ENCODE measurements at places on chromosomes 12 and 14.

DNA sequence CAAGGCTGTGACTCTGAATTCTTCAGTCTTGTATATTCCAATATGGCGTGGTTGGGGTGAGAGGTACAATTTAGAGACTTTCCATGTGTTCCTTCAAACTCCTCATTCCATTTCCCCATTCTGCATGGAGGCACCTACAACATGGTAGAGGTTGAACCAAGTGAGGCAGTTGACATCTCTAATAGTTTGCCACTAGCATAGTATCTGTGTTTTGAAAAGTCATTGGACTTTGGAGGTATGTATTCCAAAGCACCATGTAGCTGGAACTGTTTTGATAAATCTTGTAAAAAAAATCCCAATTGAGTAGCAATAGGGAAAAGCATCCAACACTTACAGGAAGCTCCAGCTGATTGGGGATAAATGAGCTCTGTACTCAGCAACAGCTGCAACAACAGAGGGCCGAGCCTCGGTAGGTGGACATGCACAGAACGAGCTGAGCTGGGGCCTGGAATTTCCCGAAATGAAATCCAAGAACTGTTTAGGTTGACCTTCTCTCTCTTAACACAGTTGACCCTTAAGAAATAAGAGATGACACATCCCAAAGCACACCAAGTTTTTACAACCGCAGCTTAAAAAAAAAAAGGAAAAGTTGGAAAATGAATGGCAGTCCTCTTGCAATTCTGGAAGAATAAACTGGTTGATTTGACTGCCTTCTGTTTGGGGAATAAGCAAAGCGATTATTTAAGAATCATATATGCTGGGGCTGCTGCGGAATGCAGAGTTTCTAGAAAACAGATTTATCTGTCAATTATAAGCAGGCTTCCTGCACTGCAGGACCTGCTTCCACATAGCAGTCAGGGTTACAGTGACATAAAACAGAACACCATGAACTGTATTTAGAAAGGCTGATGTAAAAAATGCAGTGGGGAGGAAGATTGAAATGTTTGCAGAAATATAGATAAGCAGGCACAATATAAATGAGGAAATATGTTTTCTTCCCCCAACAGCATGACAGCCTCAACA, 194.6 kb upstream of the KRR1 start:
- DNase-seq: no peak

DNA sequence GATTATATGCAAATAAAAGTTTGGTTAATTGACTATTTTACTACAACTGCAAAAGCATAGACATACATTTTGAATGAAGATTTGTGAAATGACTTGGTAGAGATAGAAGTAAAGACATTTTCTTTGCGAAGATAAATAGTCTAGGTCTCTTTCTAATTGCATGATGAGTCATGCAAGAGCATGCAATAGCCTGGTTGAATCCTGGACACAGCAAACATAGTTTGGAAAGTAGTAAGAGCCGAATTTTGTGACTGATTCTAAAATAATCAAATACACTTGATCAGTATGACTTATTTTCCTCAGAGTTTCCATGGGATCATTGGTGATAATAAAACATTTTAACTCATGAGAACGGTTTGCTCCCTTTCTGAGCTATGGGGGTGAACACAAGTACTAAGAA, 27.7 kb upstream of the CAND1 start:
- no peak for DNase-seq

DNA sequence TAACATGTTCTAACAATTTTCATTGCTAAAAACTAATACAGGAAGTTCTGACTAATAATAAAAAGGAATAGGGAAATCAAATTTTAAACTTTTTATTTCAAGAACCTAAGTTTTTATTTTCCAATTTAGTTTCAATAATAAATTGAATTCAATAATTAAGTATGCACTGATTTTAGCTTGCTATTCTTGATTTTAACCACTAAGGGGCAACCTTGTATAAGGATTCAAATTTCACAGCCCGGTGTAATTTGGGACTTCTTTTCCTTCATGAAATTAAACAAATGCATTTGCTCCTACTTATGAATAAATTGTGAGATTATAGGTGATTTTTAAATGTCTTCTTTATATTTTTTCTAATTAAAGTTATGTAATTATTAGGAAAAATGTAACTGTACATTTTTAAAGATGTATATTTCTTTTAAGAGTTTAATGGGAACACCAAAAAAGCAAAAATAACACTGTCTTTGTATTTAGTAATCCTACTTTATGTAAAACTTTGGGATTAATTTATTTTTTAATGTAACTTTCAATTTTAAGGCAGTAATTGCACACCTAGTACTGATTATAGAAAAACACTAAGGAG, 241.4 kb upstream of the PDZRN4 start:
- DNase-seq: no peak

DNA sequence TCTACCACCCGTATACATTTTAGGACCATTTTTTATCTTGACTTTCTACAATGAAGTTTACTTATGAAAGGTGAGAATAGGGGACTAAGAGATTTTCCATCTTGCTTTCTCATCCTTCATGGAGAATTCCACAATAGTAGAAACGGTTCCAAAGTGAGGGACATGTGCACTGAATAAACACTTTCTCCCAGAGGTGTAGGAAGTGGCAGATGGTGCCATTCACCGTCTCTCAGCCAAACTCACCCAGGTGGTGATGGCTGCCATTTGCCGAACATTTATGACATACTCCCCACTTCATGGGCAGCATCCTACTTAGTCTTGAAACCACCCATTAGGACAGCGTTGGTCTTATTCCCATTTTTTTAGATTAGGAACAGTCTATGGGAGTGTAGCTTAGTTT, 540.5 kb downstream of the DIO2 start:
- DNase-seq: no peak

DNA sequence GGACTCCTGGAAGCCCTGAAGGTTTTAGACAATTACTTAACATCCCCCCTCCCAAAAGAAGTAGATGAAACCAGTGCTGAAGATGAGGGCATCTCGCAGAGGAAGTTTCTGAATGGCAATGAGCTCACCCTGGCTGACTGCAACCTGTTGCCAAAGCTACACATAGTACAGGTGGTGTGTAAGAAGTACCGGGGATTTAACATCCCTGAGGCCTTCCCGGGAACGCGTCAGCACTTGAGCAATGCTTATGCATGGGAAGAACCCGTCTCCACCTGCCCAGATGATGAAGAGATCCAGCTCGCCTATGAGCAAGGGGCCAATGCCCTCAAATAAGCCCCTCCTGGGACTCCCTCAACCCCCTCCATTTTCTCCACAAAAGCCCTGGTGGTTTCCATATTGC, 10.6 kb upstream of the SPPL3 start:
- DNase-seq: no peak

DNA sequence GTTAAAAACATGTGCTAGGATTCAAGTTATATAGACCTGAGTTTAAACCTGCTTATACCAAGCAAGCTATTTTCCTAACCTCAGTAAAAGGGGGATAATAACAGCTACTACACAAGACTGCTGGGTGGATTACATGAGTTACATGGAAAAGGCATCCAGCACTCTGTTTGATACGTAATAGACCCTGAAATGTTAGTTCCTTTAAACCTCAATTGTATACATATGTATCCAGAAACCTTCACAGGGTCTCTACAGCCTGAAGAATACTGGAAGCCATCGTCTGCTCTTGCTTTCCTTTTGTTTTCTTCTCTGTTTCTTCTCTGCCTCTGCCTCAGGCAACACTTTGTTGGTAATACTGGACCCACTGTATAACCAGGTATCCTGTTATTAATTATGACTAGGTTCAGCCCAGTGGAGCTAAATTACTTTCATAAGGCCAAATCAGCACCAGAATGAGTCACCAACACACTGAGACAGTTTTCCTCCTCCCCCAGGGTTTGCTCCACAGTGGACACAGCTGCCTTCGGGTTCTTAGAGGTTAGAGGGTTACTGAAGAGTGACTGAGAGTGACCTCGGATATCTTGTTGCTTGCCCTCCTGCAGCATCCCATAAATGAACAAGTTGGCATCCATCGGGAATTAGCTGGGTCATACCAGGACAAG, 127.1 kb downstream of the CAPZA3 start:
- DNase-seq: no peak

DNA sequence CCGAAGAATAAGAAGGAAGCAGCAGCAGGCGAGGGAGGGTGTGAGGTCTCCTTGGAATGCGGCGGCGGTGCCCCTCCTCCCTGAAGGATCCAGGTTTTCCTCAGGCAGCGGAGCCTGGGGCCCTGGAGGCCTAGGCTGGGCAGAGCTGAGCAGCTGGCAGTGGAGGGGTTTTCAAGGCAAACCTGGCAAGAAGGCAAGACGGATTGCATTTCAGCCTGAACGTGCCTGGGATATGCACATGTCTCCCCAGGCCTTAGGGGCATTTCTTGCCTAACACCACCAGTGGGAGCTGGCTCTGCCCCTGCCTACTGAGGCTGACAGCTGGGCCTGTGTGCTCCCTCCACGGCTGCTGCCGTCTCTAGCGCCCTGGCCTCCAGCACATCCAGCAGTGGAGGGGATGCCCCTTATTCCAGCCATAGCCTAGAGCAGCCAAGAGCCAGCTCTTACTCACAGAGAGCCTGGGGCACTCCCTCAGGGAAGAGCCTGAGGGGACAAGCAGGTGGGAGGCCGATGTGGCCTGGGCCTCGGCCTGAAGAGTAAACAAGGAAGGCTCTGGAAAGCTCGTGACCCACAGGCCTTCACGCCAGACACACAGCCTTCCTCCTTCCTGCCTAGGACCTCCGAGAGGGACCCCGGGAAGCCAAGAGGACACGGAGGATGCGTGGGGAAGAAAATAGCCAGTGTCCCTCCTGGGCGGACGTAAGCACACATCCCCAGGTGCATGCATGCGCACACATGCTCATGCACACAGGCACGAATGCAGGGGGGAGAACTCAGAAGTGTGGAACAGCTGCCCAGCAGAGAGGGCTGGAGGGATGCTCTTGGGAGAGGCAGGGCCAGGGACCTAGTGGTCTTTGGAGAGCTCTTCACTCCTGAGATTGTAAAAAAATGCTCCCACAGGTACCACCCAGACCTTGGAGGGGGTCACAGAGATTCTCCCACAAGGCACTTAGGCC, 23.0 kb upstream of the EIF2B2 start:
- no peak for DNase-seq

- DNase-seq: no peak
Measured at GRCh38 chr14:67517083-67517482, 16.0 kb upstream of the PLEKHH1 start.

- DNase-seq: no peak
Measured at GRCh38 chr12:89923091-89923490, 214.5 kb upstream of the ATP2B1 start.

GRCh38 chr12:92370828-92371227, 225.2 kb upstream of the BTG1 start:
- no peak for DNase-seq

- no peak for DNase-seq
Measured at GRCh38 chr12:131102991-131103668, 149.4 kb downstream of the ADGRD1 start.

DNA sequence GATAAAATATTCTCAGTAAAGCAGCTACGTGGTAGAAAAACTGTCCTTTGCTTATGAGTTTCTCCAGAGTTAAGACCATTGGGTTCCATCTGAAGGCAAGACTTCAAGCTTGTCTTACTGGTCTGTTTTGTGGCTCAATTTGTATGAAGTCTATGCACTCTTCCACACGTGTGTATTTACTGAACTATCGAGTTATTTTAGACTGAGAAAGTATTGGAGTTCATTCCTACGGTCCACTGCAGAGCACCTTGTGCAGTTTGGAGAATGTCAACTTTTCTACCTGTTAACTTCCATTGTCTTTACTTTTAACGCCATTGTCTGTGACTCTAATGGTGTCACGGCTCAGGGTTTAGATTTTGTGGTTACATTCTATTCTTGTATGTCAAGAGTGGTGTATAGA, 3.7 kb downstream of the HIF1A start:
- no peak for DNase-seq

DNA sequence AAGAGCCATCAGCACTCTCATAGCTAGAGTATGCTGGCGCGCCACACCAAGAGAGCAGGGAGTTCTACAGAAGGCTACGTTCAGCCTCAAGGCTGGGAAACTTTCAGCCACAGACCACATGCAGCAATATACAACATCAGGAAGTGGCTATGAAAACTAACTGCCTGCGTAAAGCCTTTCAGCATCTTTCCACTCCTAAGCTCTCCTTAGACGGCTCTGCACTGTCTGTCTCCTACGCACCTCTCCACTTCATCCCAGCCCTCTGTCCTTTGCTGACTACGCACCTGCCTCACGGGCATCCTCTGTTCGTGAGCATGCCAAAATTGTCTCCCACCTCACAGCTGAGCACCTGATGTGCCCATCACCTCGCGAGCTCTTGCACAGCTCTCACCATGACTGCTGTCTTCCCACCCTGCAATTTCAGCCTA, 9.7 kb downstream of the MPHOSPH9 start:
- no peak for DNase-seq

- no peak for DNase-seq
Measured at GRCh38 chr12:51484119-51484518, 59.5 kb downstream of the SLC4A8 start.

- no peak for DNase-seq
Measured at GRCh38 chr14:34165847-34166350, 215.0 kb upstream of the EGLN3 start.

DNA sequence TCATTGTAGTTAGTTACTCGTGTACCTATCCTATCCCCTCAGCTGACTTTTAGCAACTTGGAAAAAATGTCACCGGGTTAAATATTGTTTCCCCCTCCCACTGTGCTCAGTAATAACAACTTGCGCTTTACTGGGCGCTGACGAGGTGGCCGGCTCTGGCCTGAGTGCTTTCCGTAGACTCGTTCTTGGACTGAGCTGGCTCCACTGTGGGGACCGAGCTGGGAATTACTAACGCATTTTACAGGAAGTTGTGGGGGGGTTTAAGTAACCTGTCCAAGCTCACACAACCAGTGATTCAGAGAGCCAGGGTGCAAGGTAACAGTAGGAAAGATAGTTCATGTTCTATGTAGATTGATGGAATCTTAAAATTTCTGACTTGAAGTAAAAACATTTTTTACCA, 82.5 kb upstream of the KICS2 start:
- no peak for DNase-seq

- no peak for DNase-seq
Measured at GRCh38 chr12:94178882-94179281, 30.5 kb downstream of the PLXNC1 start.

DNA sequence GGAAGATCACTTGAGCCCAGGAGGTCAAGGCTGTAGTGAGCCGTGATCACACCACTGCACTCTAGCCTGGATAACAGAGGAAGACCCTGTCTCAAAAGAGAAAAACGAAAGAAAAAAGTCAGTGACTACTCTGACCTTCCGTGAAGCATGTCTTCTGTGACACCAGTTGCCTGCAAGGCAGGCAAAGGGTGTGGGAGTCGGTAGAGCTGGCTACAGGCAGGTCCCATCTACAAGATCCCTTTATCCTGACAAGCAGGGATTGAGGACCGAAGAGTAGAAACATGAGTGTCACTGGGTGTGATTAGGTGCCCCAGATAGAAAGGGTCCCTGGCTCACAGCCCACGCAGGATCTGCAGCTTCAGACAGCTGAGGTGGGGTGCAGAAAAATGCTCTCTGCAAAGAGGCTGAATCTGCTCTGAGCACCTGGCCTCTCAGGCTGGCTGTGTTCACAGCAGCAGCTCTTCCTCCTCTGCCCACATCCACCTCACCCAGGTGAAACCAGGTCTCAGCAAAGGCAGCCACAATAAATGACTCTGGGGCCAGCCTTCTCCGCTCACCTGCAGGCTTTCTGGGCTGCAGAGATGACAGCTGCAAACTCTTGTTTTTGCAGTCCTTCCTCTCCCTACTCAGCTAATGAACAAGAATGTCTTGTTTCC, 28.6 kb upstream of the HSP90B1 start:
- DNase-seq: no peak

- peak; percentile 24 for DNase-seq
Measured at GRCh38 chr12:1613860-1614259, 15.2 kb upstream of the WNT5B start.

Data from Caco-2 (cell line).